ENCODE measurements at places on chromosomes 6 and 20.

DNA sequence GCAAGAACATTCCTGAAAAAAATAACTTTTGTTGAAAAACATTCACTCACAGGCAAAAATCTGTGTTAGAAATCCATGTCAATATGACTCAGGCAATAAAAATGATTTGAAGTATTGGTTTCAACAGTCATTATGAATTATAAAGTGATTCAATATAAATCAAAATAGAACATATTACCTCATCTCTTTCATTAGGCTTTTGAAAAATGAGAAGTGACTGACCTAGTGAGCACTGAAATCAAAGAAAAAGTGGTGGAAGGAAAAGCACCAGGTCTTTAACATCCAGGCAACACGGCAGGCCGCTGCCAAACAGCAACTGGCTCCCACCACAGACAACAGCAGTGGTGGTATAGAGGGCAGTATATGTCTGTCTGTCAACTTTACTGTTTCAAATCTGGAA lies 68.9 kb downstream of the MAN1A1 start:
- DNase-seq = no peak

DNA sequence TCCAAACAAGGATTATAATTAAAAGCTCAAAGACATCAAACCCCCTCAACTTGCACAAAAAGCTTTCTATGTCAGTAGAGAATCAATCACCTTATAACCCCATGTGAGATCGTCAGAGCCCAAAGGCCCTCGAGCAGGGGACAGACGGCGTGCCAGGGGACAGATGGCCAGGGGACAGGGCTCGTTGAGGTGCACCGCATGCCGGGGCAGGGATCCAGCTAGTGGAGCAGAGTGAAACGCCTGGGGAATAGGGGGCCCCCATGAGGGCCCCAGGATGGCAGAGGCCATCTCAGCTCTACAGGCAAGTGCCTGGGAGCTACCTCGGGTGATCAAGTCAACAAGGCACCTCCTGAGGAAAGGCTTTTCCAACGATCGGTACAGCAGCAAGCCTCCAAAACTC lies 28.6 kb downstream of the DIDO1 start:
- no peak for DNase-seq

DNA sequence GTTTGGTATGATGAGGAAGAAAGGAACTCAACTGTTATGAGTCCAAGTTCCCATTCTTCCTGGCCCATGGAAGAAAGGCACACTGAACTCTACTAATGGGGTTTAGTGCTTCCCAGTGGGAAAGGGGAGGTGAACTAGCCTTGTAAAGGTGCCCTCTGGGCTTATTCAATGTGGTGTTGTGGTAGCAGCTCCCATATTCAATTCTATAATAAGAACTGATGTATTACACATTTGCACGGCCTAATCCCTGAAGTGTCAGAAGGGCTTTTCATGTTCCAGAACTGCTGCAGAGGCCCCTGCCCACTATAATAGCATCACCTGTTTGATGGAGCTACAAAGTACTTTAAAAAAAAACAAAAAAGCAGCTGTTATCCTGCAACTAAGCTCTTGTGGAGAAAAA lies 17.1 kb downstream of the PRKN start:
- no peak for DNase-seq

GRCh38 chr6:142879527-142879926 lies 65.4 kb downstream of the HIVEP2 start:
- no peak for DNase-seq

Measured in progenitor cell of endocrine pancreas (in vitro differentiated cells).